ENCODE measurements at places on chromosomes 2 and 18.

- no peak for DNase-seq
Measured at GRCh38 chr2:105857076-105857740, 112.5 kb downstream of the NCK2 start.

GRCh38 chr2:85981579-85982247, 92.9 kb upstream of the ST3GAL5 start:
- no peak for DNase-seq

- DNase-seq = peak; percentile 27
Measured at GRCh38 chr2:229431327-229431954, 160.4 kb upstream of the PID1 start.

GRCh38 chr18:2223849-2224248, 347.5 kb downstream of the METTL4 start:
- no peak for DNase-seq

- DNase-seq = no peak
Measured at GRCh38 chr2:45763255-45763654, 111.8 kb downstream of the PRKCE start.

- DNase-seq = no peak
Measured at GRCh38 chr2:99403084-99403483, 65.9 kb downstream of the EIF5B start.

GRCh38 chr2:112166806-112167499, 28.8 kb downstream of the FBLN7 start:
- DNase-seq = no peak

GRCh38 chr2:28665041-28665704, 86.5 kb upstream of the PPP1CB start:
- DNase-seq = no peak

DNA sequence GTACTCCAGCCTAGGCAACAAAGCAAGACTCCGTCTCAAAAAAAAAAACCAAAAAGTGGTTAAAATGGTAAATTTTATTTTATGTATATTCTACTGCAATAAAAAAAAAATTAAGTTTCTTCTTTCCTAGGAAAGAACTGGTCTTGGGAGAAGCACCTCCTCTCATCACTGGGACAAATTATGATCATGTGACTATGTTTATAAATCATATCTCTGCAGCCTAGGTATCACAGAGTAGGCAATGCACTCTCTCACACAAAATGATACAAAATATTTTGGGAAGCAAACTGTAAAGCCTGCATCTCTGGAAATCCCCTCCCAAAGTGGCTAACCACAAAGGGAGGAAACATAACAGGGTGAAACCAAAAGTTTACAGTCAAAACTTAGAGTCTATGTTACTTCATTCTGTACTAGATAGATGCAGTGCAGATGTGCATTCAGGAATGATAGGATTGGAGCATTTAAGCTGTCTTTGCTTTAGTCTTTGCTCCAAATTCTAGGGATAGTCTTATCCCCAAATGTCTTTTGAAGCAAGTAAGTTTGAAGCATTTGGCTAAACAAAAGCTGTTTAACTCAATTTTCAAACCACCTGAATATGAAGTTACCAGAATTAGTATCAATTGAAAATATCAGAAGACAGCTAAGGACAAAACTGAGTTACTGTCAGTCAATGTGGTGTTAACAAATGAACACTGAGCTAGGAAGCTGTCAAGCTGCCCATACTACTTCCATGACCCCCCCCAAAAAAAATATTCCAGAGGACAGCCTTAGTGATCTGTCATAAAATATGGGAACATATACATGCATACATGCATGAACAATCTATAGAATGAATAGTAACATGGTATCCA, 21.1 kb upstream of the MALT1 start:
- no peak for DNase-seq

DNA sequence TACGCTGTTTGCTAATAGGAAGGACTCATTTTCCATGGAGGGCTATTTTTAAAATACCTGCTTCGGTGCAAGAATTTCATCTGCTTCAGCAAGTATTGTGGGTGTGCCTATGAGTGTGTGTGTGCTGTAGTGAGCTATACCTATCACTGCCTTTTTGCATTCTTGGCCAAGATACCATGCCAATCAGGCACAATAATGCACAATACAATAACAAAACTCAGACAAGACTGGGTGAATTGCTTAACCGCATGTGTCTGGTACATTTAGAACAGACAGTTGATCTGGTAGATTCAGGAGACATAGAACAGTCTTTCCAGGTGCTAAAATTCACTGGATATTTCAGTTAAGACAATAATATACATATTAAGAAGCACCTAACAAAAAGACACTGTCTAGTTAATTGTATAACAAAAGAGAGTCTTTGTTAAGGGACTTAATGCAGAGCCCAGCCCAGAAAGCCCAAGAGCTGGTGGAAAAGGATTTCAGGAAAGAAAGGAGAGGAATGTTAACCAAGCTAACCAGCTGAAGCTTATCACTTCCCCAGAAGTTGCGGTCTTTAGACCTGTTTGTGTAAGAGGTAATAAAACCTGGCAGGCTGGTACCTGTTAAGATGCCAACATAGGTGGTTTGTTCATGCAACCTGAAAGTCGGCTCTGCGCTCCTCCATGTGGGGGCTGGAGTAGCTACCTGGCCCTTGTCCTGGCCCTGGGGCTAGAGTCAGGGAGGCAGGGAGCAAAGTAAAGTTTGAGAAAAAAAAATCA, 153.3 kb upstream of the RBMS1 start:
- no peak for DNase-seq

GRCh38 chr2:44955593-44956392, 14.3 kb downstream of the SIX3 start:
- peak; percentile 48 for DNase-seq

DNA sequence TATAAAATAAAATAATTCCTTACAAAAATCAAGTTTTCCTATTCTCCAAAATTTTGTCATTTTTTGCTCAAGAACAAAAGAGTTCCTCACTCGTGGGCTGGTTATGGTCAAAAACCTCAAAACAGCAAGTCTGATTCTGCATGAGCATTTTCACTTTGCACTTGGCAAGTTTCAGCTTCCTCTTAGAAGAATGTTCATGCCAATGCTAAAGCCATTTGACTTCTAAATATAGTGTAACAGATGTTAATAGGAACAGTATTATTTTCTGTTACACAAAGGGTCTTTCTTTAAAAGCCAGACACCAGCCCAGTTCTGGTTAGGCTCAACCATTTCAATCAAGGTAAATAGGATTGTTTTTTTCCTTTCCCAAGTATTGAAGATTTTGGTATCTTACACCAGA, 261.3 kb upstream of the CCDC68 start:
- no peak for DNase-seq

DNA sequence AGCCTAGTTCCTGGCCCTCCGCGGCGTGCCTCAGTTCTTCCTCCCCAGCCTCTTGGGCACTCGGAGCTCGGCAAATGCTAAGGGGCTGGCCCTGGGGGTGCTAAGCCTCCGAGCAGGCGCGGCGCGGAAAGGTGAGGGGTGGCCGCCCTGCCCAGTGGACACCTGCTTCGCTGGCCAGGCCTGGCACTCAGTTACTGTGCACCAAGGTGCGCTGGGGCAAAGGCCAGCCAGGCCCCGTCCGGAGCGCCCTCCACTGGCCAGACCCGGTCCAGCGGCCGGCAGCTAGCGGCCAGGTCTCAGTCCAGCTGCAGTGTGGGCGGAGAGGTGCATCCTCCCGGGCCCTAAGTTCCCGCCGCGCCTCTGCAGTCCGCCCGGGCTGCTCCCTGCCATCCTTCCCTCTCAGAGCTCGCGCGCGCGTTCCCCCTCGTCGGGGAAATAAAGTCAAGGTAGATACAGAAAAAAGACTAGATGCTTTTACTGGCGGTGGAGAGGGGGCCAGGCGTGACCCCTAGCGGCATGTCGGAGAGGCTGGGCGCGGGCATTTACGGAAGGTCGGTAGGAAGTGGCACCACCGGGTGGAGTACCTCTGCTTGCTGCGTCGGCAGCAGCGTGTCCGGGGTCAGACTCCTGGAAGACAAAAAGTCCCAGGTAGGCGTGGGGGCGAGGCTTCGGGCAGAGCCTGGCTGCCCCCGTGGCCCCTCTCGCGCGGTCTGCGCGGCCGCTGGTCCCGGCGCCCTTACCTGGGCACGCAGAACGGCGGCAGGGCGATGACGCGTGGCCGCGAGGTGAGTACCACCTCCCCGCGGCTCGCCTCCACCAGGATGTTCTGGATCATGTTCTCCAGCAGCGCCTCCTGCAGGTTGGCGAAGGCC, 9.4 kb upstream of the CRYBA2 start:
- DNase-seq = peak; percentile 62

DNA sequence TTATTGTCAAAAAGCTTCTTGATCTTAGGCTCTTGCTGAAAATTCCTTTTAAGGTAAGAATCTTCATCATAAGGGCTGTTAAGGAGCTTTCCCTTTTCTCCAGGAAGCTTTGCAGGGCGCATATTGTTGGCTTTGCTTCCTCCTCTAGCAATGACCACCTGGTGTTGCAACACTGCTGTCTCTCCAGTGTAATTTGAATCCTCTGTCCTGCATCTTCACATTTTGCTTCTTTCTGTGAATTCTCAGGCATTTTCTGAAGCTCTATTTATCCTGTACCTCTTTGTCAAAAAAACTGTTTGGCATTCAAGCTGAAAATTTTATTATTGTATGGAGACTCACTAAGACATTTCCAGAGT, 533.1 kb upstream of the CHAC2 start:
- DNase-seq = no peak

- DNase-seq = no peak
Measured at GRCh38 chr2:41137031-41137430, 685.1 kb upstream of the SLC8A1 start.

GRCh38 chr2:86079981-86080911, 25.4 kb downstream of the POLR1A start:
- peak; percentile 27 for DNase-seq
